ENCODE measurements at places on chromosomes 12 and 14.

- no peak for DNase-seq
Measured at GRCh38 chr12:104279164-104279563, 24.4 kb upstream of the EID3 start.

DNA sequence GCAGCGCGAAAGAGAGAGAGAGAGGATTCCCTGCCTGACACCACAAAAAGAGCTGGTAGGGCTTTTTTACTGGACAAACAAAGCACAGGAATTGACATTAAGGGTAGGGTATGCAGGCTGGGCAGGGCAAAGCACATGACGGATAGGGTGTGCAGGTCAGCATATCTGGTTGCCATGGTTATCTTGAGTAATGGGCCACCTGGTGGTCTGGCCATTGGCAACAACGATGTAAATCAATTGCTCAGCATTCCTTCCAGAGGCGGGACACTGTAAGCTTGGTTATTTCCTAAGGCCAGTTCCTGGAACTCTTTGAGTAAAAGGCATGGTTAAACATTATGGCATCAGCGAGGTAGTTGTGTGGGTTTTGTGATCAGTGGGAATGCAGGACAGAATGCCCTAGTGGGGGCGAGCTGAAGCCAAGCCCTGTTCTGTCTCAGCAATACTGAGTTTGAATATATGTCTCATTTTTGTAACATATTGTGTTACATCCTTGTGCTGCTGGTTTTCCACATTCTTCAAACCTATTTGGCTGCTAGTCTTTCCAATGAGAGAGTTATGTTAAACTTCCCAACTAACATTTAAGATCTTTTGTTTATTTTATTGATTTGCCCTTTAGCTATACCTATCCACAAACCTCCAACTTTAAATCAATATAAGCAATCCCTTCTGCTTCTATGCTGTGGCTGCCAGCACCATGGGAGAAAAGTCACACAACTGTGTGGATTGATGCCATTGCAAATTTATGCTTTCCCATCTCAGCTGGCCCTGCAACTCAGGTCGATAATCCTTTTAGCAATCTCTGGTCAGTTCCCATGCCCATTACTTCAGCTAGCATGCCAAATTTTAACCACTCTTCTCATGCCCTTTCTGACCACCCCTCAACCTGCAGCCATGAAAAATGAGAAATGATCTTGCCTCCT is 396.7 kb upstream of the PDE3A start:
- DNase-seq: no peak

GRCh38 chr14:100236881-100237280 is 2.1 kb upstream of the YY1 start:
- no peak for DNase-seq

DNA sequence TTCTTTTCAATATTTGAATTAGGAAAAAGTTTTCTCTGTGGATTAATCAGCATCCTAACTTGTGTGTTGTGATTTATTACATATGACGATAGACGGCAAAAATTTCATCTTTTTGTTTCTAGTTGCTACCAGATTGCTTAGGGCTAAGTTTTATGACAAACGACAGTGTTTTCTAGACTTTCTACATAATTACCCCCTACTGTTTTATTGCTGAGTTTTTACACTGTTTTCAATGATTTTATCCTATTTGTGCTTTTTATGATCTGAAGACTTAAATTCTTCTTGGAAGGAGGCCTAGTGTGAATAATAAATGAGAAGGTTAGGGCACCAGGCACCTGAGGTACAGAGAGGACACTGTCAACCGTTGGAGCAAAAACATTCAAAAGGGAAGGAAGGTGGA is 88.1 kb downstream of the TXNDC16 start:
- no peak for DNase-seq

DNA sequence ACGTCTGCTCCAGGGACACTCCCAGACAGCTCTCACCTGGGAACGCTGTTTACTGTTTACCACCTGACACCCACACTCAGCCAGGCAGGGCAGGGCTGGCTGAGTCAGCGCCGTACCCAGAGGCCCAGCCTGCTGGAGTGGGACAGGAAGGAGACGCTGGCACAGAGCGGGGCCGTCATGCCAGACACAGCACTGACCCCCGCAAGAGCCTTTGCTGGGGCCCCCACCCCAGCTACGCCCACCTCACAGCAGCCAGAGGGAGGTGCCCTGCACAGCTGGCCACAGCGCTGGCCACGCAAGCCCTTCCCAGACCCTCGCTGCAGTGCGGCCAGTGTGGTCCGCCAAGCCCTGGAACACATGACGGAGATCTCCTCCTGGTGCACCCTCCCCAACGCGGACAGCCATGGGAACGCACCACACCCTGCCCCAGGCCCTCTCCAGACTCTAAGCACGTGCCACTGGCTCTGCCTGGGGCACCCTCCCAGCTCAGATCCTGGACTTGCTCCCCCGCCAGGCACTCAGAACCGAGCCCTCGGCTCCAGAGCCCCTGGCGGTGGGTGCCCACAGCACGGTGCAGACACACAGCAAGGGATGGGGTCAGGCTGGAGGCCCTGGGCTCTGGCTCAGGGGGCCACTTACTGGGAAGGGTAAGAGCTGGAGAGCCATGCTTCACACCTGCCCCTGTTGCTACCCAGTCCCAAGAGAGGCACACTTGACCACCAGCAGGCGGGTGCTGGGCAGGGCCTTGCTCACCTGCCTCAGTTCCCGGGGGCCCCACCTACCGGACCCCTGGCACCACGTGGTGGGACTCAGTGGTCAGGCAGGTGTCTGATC is 5.7 kb downstream of the AHNAK2 start:
- DNase-seq: no peak

DNA sequence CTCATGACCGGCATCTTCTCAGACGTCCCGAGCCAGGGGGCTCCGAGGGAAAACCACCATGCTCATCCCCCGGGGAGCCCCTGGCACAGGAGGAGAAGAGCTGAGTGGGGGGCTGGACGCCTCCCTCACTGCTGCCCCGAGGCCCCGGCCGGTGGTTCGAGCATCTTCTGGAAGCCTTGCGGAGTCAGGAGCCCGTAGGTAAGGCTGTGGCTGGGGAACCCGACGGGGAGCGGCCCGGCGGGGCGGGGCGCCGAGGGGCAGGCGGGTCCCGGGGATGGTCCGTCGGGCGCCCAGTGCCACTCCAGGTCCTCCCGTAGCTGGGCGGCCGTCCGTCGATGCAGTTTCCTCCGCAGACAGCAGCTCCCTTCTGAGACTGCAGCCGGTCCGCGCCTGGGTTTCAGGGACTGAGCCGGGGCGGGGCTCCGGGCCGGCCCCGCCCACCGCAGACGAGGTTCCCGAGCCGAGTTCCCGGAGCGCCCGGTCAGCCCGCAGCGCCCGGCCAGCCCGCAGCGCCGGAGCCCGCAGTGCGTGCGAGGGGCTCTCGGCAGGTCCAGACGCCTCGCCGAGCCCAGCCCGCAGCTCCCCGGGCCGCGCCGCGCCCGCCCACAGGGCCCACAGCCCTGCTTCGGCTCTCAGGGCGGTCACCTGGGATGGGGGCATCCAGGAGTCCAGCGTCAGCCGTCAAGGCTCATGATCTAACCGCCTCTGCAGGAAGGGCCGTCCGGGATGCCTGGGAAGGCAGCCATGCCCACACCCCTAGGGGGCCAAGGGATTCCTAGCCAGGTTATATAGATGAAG is at the start of gene PGF:
PGF (minus strand) TSS at position 369 of the 798 bp plus-strand sequence; CDS start at position 14, 355 bp downstream.
- no peak for DNase-seq

- DNase-seq: no peak
Measured at GRCh38 chr12:47814539-47815170, 5.0 kb downstream of the HDAC7 start.

DNA sequence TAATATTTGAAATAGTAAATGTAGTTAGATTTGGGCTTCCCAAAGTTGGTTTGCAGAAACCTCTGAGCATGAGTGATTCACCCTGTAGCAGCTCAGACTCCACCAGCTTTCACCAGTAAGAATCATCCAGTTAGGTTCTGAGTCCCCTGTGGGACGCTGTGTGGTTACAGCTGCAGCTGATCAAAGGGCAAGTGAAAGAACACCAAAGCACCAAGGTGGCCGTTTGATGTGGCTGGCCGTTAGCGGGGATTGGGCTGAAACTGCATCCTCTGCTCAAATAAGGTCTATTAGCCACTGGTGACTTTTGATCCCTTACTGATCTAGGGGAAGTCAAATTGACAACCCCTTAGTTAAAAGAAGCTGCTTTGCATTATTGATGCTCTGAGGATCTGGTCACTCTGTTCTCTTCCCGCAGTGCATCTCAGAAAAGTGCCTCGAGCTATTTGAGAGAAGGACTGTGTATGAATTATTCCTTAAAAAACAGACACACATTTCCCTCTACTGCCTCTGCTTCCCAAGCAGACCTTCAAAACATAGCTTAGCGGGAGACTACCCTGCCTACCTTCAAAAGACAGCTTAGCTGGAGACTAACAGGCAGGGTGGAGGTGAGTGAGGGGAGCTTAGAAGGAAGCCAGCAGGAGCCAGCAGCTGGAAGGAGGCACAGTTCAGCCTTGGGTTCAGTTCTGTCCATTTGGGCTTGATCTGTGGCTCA is 3.7 kb downstream of the ABHD12B start:
- peak; percentile 15 for DNase-seq

- no peak for DNase-seq
Measured at GRCh38 chr14:51529736-51530135, 122.0 kb upstream of the FRMD6 start.

DNA sequence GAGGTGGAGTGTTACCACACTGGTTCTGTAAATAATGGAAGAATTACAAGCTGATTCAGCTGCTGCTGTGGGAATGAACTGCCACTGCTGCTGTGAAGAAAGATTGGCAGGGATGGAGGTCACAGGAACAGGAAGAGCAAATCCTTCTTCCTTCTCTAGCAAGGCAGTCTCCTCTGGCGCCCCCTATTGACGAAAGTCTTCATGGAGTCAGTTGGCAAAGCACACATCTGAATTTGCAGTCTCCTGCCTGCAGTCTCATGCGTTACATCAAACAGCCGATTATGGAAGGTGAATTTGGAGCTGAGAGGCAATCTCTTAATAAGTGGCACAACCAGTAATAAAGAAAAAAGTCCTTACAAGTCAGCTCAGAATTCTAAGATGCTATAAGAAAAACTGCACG is 106.0 kb upstream of the TMTC1 start:
- no peak for DNase-seq

GRCh38 chr14:74891870-74892269 is 10.2 kb downstream of the DLST start:
- no peak for DNase-seq

GRCh38 chr14:67240168-67240932 is 885 bp upstream of the PALS1 start:
- no peak for DNase-seq

Measured in stimulated activated effector memory CD8-positive, alpha-beta T cell treated with anti-CD3 and anti-CD28 coated beads, Interleukin-12 subunit alpha, Interleukin-12 subunit beta, amount 100 ng/mL, for 72 hours (primary cell).